ENCODE measurements at places on chromosomes 1 and 21.

DNA sequence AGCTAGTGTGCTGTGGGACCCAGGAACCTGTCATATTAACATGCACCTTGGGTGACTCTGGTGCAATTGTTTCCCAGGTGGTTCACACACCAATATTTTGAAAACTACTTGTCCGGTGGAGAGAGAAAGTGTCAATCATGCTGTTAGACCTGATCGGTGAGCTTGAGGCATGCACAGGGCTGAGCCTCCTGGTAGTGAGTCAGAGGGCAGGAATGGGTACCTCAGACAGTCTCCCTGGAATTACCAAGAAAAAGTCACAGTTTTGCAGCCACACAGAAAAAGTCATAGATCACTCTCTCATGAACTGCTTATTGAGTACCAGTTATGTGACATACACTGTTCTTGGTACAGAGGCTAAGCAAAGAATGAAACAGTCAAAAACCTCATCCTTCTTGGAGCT is 140.1 kb upstream of the NFIA start:
- DNase-seq, result no peak

DNA sequence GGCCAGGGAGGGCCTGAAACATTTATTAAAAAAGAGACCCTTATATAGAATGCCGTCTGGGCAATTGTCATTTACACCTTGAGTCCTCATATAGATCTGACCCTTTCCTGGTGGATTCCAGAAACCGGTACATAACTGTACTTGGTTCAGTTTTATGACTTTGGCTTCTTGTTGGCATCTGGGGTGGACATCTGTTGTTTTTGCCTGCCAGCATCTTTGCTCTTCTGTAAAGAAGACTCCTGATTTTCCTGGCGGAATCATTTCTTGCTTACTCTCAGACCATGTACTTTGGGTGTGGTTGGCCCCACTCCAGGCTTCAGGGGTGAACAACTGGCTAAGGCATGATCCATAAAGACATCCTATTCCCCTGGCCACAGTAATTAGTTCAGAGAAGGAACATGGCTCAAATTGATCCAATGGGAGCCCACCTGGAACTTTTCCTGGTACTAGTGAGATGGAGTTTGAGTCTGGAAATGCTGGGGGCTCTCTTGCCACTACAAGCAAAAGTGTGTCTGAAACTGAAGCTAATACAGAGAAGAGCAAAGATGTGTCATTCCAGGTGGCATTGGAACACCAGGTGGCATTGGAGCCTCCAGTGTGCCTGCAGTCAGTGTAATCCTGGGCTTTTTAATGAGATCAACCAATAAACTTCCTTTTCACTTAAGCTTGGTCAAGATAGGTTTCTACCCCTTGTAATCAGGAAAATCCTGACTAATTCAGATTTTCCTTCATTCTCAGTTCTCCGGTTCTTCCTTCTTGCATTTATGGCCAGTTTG is 332.5 kb upstream of the CAMK1G start:
- DNase-seq, result no peak

DNA sequence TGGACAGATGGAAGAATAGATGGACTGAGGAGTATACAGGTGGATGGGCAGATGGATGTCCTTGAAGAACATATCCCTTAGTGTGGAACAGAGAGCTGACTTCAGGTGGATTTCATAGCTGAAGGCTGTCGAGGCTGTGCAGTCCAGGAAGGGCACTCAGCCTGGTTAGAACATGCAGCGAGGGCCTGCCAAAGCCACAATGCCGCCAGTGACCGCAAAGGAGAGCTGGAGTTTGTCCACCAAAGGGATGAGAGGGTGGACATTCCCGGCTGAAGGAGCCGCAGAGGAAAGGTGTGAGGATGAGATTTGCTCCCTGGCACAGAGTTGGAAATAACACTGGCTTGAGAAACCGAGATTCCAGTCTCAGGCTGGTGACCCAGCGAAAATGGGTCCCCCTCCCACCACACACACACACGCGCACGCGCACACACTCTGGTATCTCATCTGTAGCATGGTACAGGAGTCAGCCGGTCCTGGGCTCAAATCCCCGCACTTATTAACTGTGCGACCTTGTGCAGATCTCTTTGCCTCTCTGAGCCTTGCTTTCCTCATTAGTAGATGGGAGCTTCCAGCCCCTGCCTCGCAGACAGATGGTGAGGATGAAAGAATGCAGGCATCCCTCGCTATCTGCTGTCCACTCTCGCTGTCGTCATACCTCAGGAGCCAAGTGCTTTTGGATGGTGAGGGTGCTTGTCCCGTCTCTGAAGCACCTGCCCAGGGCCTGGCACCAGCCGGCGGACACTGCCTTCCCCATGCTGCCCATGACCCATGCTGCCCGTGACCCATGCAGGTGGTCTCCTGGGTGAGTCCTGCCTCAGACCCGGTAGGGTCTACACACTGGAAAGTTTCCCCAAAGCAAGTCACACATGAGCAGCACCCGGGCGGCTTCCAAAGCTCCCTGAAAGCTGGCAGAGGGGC is 26.8 kb upstream of the EFHD2 start:
- no peak for DNase-seq

GRCh38 chr1:8017495-8018197 is 8.5 kb downstream of the ERRFI1 start:
- no peak for DNase-seq

DNA sequence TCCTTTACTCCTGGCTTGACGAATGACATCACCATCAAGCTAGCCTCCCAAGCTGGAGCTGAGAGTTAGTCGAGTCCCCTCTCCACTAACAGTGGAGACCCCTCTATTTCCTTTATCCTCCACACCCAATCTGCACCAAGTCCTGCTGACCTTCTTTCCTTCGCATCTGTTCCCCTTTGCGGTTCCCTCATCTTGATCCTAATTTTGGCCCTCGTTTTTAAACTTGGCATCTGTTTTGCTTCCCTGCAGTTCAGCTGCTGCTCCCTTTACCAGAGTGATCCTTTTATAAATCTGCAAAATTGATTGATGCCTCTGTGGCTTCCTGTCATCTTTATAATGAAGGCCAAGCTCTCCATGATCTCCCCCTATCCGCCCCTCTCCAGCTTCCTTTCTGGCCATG is 49.0 kb upstream of the TSPAN2 start:
- DNase-seq, result no peak

DNA sequence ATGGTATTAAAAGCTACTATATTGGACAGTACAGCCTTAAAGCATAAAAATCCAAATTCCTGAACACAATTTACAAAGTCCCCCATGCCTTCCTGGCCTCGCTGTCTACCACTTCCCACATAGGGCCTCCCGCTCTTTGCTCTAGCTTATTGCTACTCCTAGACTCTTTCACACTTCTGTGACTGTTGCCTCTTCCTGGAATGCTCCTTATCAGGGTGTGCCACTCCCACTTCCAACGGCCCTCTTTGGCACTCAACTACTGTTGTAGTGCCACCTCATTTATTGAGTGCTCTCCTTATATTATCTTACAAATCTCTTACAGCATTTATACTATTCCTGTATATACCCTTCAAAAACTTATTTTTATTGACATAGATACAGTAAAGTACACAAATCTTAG is 4.8 kb downstream of the SARS1 start:
- DNase-seq, result no peak

DNA sequence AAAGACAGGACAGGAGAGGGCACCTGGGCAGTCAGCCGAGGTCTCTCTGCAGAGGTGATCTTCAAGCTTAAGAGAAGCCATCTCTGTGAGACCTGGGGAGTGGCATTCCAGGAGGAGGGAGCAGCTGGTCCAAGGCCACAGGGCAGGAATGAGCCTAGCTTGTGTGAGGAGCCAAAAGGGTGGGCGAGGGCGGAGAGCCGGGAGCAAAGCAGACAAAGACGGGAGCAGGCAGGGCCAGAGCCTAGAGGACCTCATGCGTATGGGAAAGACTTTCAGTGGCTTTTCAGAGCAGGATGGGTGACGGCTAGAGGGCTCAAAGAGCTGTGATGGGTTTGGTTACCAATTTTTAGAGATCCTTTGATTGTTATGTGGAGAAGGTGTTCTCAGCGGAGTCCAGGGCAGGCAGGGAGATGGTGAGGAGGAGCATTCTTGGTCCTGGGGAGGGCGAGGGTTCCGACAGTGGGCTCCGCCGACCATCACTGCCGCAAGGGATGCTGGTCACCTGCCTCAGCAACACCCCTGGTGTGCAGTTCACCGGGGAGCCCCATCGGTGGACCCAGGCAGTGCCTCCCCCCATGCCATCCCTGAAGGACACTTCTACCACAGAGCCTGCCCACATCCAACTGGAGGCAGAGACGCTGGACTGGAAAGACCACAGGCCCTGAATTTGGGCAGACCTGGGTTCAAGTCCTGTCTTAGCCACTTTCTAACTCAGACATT is 122.9 kb upstream of the IRF2BP2 start:
- no peak for DNase-seq

GRCh38 chr1:113073479-113073950 is 517 bp downstream of the LRIG2 start:
- no peak for DNase-seq

- DNase-seq, result no peak
Measured at GRCh38 chr1:241947354-241947753, 10.2 kb upstream of the BECN2 start.

GRCh38 chr1:89688607-89689006 is 55.7 kb downstream of the LRRC8C start:
- DNase-seq, result no peak

DNA sequence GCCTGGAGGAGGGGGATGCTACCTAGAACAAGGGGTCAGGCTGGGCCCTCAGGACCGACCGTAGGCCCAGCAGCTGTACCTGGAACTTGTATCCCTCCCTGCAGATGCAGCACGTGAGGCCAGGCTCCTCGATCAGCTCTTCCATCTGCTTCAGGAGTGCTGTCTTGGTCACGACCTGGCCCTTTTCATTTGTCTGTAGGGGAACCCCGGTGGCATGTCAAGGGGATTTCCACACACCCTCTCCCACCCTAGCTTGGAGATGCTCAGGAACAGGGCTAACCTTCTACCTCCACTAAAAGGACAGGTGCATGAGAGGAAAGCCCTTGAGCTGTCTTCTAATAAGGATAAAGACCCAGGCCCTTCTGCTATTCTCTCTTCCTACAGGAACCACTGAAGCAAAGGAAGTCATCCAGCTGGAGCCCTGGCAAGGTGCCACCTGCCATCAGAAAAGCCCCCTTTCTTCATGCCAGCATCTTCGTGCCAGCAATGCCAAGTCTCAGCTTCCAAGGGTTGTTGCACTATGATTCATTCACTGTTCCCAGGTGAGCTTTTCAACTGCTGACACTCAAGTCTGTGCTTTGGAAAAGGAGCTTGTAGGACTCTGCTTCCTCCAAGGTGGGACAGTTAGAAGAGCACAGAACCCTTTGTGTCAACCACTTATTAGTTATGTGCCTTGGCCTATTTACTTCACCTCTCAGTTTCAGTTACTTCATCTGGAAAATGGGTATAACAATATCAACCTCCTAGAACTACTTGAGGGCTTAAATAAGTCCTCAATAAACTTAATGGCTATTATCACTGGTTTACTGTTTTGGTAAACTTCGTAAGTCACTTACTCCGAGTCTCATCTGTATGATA is 122.1 kb downstream of the UBR4 start:
- DNase-seq, result no peak

- no peak for DNase-seq
Measured at GRCh38 chr1:51444096-51444495, 75.0 kb downstream of the EPS15 start.

DNA sequence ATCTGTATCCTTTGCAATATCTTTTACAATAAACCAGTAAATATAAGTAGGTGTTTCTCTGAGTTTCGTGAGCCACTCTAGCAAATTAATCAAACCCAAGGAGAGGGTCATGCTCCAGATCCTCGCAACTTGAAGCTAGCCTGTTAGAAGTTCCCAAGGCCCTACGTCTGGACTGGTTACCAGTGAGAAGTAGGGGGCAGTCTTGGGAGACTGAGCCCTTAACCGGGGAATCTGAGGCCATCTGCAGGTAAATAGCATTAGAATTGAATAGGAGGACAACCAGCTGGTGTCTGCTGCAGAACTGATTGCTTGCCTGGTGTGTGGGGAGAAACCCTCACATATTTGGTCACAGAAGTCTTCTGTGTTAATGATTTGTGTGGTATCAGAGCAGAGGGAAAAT is 190.5 kb downstream of the RYR2 start:
- DNase-seq, result no peak

DNA sequence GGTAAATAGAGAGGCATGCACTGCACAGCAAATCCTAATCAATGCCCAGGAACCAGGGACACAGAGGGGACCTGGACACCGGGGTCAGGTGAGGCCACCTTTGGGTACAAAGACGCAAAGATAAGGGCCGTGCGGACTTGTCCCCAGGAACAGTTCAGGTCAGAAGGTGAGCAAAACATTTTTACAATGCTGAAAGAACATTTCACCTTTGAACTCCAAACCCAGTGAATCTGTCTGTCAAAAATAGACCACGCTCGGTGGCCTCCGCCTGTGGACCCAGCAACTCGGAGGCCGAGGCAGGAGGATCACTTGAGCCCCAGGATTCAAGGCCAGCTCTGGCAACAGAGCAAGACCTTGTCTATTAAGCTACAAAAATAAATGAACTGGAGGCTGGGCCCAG is 15.2 kb downstream of the TNFRSF14 start:
- no peak for DNase-seq

DNA sequence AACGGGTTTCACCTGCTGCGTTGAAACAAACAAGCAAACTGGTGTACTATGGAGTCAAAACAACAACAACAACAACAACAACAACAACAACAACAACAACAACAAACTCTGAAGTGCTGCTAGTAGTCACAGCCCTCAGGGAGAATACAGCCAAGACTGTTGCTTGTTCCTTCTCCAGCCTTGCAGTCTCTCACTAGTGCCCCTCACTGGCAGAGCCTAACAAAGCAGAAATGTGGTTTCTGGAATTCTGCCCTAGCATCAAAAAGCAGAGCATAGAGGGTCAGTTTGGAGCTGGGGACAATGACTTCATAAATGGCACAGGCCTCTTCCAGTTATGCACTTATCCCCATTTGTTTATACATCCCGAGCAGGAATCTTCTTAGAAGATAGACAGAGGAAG is 187.4 kb downstream of the KCNK2 start:
- DNase-seq, result no peak

- DNase-seq, result no peak
Measured at GRCh38 chr1:22944346-22945055, 28.2 kb downstream of the LACTBL1 start.

GRCh38 chr1:200869753-200870391 is 2.9 kb upstream of the GPR25 start:
- no peak for DNase-seq

DNA sequence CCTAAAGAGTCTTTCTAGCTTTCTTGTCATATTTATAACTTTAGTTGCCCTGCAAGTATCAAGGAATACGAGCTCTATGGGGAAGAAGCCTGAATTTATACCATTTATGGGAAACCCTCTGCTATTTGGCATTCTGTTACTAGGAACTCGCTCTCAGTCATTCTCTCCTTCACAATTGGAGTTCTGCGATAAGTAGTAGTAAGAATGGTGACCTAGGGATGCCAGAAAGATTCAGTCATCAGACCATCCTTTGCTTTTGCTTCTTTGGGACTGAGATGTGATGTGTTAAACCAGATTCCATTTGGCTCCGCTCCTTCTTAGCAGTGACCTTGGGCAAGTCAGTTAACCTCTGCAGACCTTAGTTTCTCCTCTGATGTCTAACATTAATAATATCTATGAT is 256.5 kb downstream of the FGGY start:
- no peak for DNase-seq

GRCh38 chr1:19369396-19370090 is 57.4 kb downstream of the SLC66A1 start:
- no peak for DNase-seq

Measured in liver (tissue), 10 donors.